RWPE2 (cell line): ENCODE measurements at places on chromosomes 2 and 18.
A peak's percentile ranks its signal among the peaks of the same experiment; 100 is the strongest.

GRCh38 chr18:6901286-6901926 is 171.9 kb downstream of the ARHGAP28 start:
- DNase-seq = no peak

- DNase-seq = no peak
Measured at GRCh38 chr18:74139888-74140287, 7.7 kb downstream of the FBXO15 start.

GRCh38 chr2:20439193-20439475 is 7.7 kb upstream of the RHOB start:
- no peak for DNase-seq

GRCh38 chr2:9968553-9969497 is 17.3 kb downstream of the GRHL1 start:
- no peak for DNase-seq

DNA sequence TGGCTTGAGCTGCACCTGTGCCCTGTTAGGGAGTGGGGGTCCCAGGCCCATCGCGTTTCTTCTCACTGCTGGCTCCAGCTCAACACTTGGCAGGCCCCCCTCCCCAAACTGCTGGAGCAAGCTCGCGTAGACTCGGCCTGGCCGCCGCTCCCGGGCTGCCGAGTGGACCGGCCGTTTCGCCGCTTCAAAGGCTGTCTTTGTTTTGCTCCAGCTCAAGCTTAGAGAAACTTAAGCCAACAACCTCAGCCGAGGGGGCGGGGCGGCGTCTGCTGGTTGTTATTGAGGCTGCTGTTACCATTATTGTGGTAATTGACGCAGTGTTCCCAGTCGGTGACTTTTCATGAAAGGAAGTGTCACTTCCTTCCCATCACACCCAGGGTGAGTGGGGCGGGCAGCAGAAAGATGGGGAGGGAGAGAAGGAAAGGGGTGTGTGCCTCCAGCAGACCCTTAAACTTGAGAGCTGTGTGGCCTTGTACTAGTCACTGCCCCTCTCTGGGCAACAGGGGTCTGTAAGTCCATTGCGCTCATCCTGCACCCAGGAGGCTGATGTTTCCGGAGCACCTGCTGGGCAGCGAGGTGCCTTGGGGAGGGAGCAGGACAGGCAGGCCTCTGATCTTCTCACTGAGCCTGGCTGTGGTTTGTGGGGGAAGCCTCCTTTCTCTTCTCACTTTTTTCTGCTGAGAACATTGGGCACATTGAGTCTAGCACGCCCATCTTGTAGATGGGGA is 2.1 kb downstream of the ARID5A start:
- DNase-seq = no peak

DNA sequence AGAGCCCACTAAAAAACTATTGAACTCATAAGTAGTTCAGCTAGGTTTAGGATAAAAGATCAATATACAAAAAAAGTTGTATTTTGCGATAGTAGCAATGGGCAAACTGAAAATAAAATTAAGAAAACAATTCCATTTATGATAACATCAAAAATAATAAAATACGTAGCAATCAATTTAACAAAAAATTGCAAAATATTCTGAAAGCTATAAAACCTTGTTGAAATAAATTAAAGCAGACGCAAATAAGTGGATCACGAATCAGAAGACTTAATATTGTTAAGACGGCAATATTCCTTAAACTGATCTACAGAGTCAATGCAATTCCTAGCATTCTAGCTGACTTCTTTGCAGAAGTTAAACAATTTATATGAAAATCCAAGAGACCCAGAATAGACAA is 24.5 kb downstream of the ABCB11 start:
- DNase-seq = no peak

DNA sequence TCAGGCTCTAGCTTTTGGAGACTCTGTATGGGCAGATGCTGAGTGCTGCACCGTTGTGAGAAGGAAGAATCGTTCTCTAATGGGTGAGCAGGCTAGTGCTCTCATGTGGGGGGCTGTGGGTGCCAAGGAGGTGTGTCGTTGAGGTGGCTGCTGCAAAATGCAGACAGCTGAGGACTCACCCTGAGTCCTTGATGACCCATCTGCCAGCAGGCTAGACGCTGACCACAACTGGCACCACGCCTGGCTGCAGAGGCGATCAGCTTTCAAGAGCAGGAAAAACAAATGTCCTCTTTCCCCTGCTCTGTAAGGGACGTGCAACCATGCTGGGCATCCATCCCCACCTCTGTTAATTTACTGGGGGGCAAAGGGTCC is 48.2 kb downstream of the HAUS1 start:
- peak; percentile 75 for DNase-seq

- DNase-seq = no peak
Measured at GRCh38 chr2:73448856-73449255, 63.2 kb downstream of the ALMS1 start.

GRCh38 chr18:75896865-75897264 is 469.4 kb upstream of the SMIM21 start:
- no peak for DNase-seq

GRCh38 chr2:64478502-64479230 is 24.7 kb downstream of the LGALSL start:
- no peak for DNase-seq

GRCh38 chr2:171921970-171922229 is 361 bp upstream of the HAT1 start:
- no peak for DNase-seq

GRCh38 chr2:8324164-8324856 is 357.5 kb upstream of the ID2 start:
- no peak for DNase-seq

- no peak for DNase-seq
Measured at GRCh38 chr2:179297927-179298326, 33.3 kb upstream of the SESTD1 start.

DNA sequence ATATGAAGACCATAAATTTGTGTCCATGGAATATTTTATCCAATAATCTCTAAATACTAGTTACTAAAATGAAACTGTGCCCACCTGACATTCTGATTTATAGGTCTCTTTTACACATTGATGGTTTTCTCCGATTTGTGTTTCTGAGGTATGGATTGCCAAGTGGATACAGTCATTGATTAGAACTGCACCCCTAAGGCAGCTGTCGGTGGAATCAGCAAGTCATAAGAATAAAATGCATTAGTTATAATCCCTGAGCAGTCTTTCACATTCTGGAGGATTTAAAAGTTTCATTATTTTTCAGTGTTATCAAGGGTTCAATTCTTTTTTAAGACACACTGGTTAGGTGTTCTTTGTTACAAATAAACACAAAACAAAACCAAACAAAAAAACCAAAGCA is 6.0 kb downstream of the CAVIN2 start:
- no peak for DNase-seq
